Hematopoietic multipotent progenitor cell treated with erythropoietin and hydrocortisone succinate and interleukin-3 and kit ligand, for 17 days (in vitro differentiated cells): ENCODE measurements at places on chromosomes 16 and 17.

DNA sequence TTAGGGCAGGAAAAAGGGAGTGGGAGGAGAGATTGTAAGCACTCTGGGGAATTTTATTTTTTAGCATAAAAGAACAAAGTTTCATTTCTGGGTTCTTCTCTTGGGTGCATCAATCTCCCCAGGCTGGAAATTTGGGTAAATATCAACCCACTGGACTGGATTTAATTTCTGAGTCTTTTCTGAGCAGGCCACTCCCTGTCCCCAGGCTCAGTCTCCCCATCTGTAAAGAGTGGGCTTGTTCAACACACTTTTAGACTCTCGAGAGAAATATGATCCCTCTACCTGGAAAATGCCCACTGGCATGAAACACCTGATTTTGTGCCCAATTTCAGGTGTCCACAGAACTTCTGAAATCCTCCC lies 617 bp upstream of the VTN start:
- DNase-seq: no peak

DNA sequence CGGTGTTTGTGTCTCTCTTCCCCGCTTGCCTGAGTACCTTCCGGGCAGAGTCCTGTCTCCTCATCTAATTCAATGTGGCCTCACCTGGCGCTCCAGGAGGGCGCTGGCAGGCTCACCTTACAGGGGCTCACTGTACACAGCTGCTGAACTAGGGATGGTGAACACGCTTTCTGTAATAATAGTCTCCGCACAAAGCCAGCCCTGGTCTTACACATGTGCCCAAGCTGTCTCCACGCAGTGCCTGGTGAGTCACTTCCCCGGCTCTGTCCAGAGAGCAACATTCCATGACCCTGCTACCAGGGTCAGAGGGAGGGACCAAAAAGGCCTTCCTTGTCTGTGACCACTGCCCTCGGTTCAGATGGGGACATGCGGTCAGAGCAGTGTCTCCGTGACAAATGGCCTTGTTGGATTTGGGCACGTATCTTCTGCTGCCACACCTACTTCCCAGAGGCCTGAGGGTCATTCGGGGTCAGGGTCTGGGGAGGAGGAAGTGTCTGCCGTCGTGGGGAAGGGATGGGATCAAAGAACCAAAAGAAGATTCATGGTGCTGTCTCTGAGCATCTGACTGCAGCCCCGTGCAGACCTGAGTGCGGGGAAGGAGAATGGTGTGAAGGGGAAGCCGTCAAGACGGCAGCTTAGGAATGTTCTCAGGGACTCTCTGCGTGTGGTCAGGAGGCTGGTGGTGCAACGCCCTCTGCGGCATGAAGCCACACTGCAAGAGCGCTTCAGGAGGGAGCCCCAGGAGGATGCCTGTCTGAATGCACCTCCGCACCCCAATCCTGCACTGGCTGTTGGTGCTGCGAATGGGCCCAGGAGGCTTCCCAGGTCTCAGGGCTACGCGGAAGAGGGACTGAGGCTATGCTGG lies 68.8 kb downstream of the IL21R start:
- no peak for DNase-seq

DNA sequence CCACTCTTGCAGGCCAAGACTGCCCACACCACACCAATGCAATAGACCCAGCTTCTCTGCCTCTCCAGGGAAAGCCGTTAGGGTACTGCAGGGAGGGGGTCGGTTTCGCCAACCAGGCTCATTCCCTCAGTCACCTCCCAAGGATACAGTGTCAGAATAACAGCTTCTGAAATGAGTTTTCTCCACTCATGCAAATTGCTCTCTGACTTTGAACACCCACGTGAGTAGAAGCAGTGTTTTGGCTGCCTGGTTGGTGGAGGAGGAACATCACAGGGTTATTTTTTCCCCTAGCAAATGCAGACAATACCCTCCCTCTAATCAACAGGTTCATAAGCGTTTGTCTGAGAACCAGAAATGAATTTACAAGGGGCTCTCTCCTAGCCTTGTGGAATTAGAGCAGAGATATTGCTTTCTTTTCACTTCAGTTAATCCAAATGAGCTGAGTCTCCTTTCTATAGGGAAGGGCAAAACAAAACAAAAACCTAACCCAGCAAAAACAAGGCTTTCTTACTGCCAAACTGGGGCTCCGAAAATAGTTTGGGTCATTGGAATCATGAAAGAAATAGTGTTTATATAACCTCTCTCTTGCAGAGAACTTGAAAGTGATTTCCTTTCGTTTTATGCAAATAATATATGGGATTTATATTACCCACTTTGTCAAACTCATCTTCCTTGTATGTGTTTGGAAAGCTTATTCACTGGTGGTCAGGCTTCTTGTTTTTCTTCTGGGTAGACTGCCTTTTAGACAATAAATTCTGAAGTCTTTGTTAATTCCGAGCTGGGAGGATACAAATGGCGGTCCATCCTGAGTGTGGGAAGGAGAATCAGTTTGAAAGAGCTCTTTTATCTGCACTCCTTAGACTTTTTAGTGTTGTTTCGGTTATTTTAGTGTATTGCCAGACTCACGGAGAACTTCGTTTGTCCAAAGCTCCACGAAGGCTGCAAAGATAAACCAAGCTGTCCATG lies 229.9 kb downstream of the MSI2 start:
- DNase-seq: no peak

GRCh38 chr17:14745541-14745940 lies 444.7 kb downstream of the HS3ST3B1 start:
- DNase-seq: no peak
